Lower lobe of right lung (tissue), 2 donors: ENCODE measurements at places on chromosomes 2 and 18. TPM values are rescaled to one million over a fixed set of nuclear protein-coding genes. Genes with fewer than 3 reads are reported as not detected.

GRCh38 chr2:76870011-76870410, 652.2 kb downstream of the LRRTM4 start:
- no peak for DNase-seq

- DNase-seq, result no peak
Observed at GRCh38 chr2:147642765-147643164, 202.1 kb upstream of the ACVR2A start.

DNA sequence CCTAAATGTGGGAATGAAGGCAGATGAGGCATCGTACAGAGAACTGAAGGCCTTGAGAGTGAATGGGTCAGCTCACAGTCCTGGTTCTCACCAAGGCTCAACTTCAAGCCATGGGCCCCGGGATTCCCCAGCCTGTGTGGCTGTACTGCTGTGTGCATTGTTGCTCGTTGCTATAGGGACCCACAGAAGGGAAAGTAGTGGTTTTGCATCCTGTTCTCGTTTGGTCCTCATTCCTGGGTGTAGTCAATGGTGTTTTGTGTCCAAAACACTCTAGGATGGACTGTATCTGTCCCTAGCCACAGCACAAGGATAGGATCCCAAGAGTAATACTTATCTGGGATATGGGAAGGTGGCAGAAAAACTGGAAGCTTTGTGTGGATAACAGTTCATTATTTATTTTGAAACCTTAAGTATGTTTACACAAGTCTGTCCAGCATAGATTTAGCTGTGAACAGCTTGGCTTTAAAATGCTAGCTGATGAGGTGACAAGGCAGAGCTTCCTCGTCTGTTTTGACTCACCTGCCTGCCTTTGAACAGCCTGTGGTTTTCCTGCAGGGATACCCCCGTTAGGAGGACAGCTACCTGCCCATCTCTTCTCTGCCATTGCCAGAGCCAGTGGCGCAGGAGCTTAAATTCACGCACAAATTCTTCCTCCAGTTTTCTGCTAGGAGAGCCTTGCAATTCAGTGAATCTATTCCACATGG, 85.0 kb downstream of the WDSUB1 start:
- DNase-seq, result no peak

- DNase-seq, result no peak
Observed at GRCh38 chr2:88416016-88416663, 36.4 kb downstream of the FOXI3 start.

GRCh38 chr2:106990297-106990696, 104.3 kb upstream of the ST6GAL2 start:
- DNase-seq, result no peak

The AGXT gene
- total RNA-seq, result not detected

- DNase-seq, result no peak
Observed at GRCh38 chr18:901761-902160, 2.9 kb upstream of the ADCYAP1 start.

DNA sequence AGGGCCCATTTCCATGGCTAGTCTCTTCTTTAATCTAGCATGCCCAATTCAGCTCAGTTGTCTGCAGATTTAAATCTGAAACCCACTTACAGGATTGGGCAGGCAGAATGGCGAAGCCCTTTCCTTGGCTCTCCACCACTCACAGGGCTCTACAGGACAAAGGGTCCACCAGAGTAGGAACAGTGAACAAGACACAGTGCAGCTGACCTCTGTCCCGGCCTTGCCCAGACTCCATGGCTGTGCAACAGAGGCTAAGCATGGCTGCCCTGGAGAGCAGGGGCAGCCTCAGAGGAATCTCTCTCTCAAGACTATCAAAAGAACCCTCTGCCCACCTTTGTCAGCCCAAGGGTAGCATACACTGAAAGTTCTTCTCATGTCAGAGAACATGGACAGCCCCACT, 9.7 kb upstream of the ATP6V1B1 start:
- no peak for DNase-seq

The SP140L gene
- total RNA-seq, result 34.0 TPM

The ASAP2 gene
- 24.3 TPM for total RNA-seq

The TUBB8B gene
- 0.47 TPM for total RNA-seq

The KANSL3 gene
- total RNA-seq, result 45.0 TPM

DNA sequence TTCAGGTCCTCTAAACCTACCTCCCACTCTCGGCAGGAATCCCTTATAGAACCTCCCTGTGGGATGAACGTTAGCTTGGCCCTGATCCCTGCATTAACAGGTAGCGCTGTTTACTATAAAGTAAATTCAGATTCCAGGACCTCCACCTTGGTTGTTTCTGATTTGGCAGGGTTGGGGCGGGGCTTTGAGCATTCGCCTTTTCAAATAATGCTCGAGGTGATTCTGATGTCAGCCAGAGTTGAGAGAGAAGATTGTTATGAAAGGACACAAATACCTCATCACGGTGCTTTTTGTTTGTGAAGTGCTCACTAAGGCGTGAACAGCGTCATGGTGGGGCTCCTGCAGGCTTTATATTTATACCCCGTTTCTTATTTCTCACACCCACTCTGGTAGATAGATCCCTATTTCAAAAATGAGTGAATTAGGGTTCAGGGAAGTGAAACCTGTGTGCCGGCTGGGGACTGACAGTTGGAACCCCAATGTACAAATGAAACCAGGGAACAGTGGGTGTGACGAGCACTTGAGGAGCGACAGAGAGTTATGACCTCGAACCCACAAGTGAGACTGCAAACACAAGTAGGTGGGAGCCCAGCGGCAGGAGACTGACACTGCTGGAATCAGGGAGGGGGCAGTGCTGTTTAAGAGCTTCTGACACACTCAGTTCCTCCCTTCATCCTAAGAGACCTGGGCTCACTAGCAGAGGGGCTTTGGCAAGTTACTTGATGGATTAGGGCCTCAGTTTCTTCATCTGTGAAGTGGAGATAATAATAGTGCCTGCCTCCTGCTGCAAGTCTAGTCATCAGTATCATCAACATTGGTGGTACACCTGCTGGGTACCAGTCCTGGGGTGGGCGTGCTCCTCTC, 14.2 kb upstream of the CXCR4 start:
- peak; percentile 62 for DNase-seq
